ENCODE measurements at places on chromosomes 3 and 15. TPM values are rescaled to one million over a fixed set of nuclear protein-coding genes. Genes with fewer than 3 reads are reported as not detected.

- DNase-seq = no peak
- peaks cover 81% of the 10 kb centered on the region for H3K4me1 ChIP-seq
- no peaks in the 10 kb centered on the region for H3K27me3 ChIP-seq
- H3K36me3 ChIP-seq = peaks cover 9% of the 10 kb centered on the region
These were observed 57.4 kb downstream of the UMPS start for GRCh38 chr3:124787476-124788195.

Gene CHRNA3
- not detected for total RNA-seq

Gene LRRC3B
- not detected for total RNA-seq

GRCh38 chr15:33440900-33441299 is 130.1 kb downstream of the RYR3 start:
- no peak overlapping the region for H3K27ac ChIP-seq
- no peak for DNase-seq
- H3K27me3 ChIP-seq = peaks cover 18% of the 10 kb centered on the region
- no peak overlapping the region for H3K4me3 ChIP-seq
- no peaks in the 10 kb centered on the region for H3K4me1 ChIP-seq

DNA sequence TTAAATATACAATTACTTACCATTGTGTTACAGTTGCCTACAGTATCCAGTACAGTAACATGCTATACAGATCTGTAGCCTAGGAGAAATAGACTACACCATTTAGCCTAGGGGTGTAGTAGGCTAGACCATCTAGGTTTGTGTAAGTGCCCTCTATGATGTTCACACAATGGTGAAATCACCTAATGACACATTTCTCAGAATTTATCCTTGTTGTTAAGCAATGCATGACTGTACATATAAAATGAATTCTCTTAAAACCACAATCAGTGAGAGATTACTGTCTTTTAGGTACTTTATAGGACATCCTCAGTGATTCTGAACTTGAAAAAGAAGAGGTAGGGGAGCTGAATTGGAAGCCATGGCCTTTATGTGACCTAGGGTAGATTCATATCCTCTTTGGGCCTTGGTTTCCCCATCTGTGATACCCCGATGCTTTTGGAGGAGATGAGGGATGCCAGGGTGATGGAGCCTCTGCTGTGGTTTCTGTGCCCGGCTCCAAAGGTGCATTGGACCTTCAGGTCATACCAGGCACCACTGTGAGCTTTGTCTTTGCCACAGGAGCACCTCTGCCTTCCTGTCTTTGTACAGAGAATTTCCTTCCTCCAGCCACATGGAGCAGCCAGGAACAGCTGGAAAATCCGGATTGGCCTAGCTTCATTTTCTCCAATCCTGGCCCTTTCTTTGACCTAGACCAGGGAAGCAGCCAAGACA is 51.9 kb upstream of the FLNB start:
- H3K4me3 ChIP-seq = no peak overlapping the region
- H3K27me3 ChIP-seq = no peaks in the 10 kb centered on the region
- H3K36me3 ChIP-seq = no peaks in the 10 kb centered on the region
- H3K27ac ChIP-seq = no peak overlapping the region
- DNase-seq = no peak

Gene NR2E3
- not detected for total RNA-seq

GRCh38 chr3:52810923-52811322 is 16.3 kb downstream of the ITIH3 start:
- H3K27ac ChIP-seq = no peak overlapping the region
- H3K4me1 ChIP-seq = no peaks in the 10 kb centered on the region
- H3K4me3 ChIP-seq = no peak overlapping the region
- no peaks in the 10 kb centered on the region for H3K27me3 ChIP-seq
- peaks cover 2% of the 10 kb centered on the region for H3K36me3 ChIP-seq
- DNase-seq = no peak

Gene SH2D7
- total RNA-seq = not detected

Gene FBN1
- total RNA-seq = 1,190 TPM

Gene CPEB1
- 2.7 TPM for total RNA-seq

Gene C3orf62
- 6.9 TPM for total RNA-seq

- DNase-seq = no peak
- H3K36me3 ChIP-seq = no peaks in the 10 kb centered on the region
- H3K27ac ChIP-seq = no peak overlapping the region
- no peak overlapping the region for H3K4me3 ChIP-seq
- H3K27me3 ChIP-seq = no peaks in the 10 kb centered on the region
- H3K4me1 ChIP-seq = peaks cover 30% of the 10 kb centered on the region
These were observed 281.7 kb downstream of the ROBO2 start for GRCh38 chr3:77321646-77322045.

Gene UNC13C
- 1.1 TPM for total RNA-seq

Measured in chondrocyte (in vitro differentiated cells).